ENCODE measurements at places on chromosomes 2 and 18. TPM values are rescaled to one million over a fixed set of nuclear protein-coding genes. Genes with fewer than 3 reads are reported as not detected.

ANXA4 gene
- total RNA-seq, result 78.1 TPM

ACTG2 gene
- 0.25 TPM for total RNA-seq

CEP76 gene
- 6.8 TPM for total RNA-seq

C2orf66 gene
- not detected for total RNA-seq

SLC4A5 gene
- 0.05 TPM for total RNA-seq

GKN2 gene
- total RNA-seq, result not detected

CERKL gene
- not detected for total RNA-seq

CDH2 gene
- 16.9 TPM for total RNA-seq

KCNG2 gene
- total RNA-seq, result not detected

CABYR gene
- 6.4 TPM for total RNA-seq

NMUR1 gene
- not detected for total RNA-seq

DPP10 gene
- not detected for total RNA-seq

PHLPP1 gene
- 11.5 TPM for total RNA-seq

PXDN gene
- 345 TPM for total RNA-seq

CRYGD gene
- total RNA-seq, result not detected

QPCT gene
- 15.7 TPM for total RNA-seq

CAVIN2 gene
- 249 TPM for total RNA-seq

CNNM4 gene
- 2.9 TPM for total RNA-seq

Measured in mammary microvascular endothelial cell (primary cell).